NCI-H187 treated with DMSO at 0.1 percent for 48 hours (cell line): ENCODE measurements at places on chromosomes 5 and 9.

DNA sequence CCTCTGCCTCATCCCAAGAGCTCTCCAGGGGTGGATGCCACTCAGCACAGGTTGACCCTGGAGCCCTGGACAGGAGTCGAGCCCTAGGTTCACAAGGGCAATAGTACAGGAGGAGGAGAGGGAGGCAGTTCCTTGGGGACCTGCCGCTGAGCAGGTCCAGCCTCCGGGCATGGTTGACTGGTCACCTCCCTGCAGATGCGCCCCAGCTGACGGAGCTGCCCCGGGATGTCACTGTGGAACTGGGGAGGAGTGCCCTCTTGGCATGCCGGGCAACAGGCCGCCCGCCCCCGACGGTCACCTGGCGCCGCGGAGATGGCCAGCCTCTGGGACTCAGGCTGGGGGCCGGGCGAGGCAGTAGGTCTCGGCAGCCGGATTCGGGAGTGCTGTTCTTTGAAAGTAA is 53.7 kb downstream of the HMCN2 start:
- DNase-seq, result no peak

- no peak for DNase-seq
Measured at GRCh38 chr9:136791516-136792276, 552 bp downstream of the TMEM141 start.

GRCh38 chr5:171351536-171352073 is 36.0 kb upstream of the NPM1 start:
- no peak for DNase-seq

DNA sequence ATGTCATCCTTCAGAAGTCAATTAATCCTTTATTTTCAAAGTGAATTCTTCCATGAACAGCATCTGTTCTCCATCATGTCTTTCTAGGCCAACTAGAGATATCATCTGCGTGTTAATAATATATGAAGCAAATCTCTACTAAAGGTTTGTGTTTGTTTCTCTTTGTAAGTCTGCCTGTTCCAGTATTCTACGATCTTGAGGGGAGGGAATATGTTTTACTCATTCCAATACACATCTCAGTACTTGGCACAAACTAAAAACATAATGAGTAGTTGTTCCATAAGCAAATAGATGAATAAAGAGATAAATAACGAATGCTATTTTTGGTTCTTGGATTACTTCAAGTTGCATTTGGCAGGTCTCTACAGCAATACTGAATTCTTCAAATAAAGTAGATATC is 470.7 kb upstream of the GRIN3A start:
- no peak for DNase-seq

- DNase-seq, result no peak
Measured at GRCh38 chr5:39543335-39543734, 118.6 kb upstream of the DAB2 start.

- no peak for DNase-seq
Measured at GRCh38 chr9:116800074-116800473, 113.0 kb downstream of the TRIM32 start.
